ENCODE measurements at places on chromosomes 7 and 10. TPM values are rescaled to one million over a fixed set of nuclear protein-coding genes. Genes with fewer than 3 reads are reported as not detected.

Gene KLF14
- total RNA-seq: 0.11 TPM

Gene DIP2C
- total RNA-seq: 30.8 TPM

Gene PRKCQ
- total RNA-seq: 0.16 TPM

Gene TLX1
- not detected for total RNA-seq

Gene ELN
- 51.6 TPM for total RNA-seq

Gene MCM10
- 0.08 TPM for total RNA-seq

DNA sequence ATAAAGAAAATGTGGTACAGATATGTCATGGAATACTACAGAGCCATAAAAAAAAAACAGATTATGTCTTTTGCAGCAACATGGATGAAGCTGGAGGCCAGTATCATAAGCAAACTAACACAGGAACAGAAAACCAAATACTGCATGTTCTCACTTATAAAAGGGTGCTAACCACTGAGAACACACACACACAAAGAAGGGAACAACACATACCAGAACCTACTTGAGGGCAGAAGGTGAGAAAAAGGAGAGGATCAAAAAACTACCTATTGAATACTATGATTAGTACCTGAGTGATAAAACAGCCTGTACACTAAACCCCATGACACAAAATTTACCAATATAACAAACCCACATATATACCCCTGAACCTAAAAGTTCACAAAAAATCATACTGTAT is 144.6 kb downstream of the TPK1 start:
- H3K27me3 ChIP-seq: no peaks in the 10 kb centered on the region
- no peaks in the 10 kb centered on the region for H3K36me3 ChIP-seq
- no peaks in the 10 kb centered on the region for H3K4me1 ChIP-seq
- H3K27ac ChIP-seq: no peak overlapping the region

DNA sequence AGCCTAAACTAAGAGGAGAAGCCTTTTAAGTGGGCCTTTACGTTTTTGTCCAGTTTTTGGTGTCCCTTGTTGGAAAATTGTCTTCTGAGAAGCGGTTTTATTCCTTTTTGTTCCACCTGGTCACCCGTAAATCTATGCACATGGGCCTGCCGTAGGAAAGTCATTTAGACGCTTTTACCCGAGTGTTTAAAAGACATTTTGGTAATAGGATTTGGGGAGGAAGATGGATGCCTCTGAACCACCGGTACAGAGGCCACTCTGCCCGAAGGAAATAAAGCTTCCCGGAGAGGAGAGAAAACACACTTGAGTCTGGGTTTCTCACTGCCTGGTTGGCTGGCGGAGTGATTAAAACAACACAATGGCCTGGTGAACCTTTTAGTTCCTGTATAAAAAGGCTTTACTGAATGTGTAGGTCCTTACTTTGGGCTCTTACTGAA is 760 bp downstream of the THNSL1 start:
- peak overlapping the region; percentile 81 for H3K4me3 ChIP-seq
- H3K4me1 ChIP-seq: peaks cover 28% of the 10 kb centered on the region
- H3K36me3 ChIP-seq: no peaks in the 10 kb centered on the region
- no peaks in the 10 kb centered on the region for H3K27me3 ChIP-seq
- DNase-seq: no peak

DNA sequence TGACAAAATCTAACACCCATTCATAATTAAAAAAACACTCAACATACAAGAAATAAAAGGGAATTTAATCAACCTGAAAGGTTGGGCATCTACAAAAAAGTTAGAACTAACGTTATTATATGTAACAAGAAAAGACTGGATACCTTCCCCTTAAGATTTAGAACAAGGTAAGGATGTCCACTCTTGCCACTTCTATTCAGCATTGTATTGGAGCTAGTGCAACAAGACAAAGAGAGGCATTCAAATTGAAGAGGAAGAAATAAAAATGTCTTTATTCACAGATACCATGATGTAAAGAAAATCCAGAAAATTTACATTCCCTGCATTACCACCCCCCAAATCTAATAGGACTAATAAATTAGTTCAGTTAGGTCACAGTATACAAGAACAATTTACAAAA is 18.3 kb downstream of the FAM149B1 start:
- H3K36me3 ChIP-seq: peaks cover 24% of the 10 kb centered on the region
- no peaks in the 10 kb centered on the region for H3K27me3 ChIP-seq
- DNase-seq: no peak

- no peaks in the 10 kb centered on the region for H3K36me3 ChIP-seq
- DNase-seq: no peak
- H3K4me3 ChIP-seq: no peak overlapping the region
- H3K4me1 ChIP-seq: no peaks in the 10 kb centered on the region
Observed at GRCh38 chr7:97270280-97270679, 152.8 kb downstream of the SDHAF3 start.

DNA sequence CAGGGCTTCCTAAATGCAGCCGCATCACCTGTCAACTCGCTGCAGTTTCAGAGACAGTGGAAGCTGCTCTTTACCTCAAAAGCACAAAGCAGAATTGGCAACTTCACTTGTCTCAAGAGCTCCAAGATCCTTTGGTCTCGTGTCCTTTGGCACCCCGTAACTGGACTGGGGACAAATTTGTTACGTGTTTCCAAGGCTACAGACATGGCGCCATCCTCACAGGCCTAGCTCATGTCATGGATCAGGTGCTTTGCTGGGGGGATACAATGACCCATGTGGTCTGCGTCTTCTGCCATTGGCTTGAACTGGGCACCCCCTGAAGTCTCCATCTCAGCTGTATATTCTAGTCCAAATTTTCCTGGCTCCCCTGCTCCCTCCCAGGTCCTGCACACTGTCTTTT is 48.6 kb downstream of the CHST3 start:
- H3K27me3 ChIP-seq: no peaks in the 10 kb centered on the region
- H3K4me3 ChIP-seq: no peak overlapping the region
- H3K27ac ChIP-seq: peak overlapping the region; percentile 92
- H3K36me3 ChIP-seq: peaks cover 11% of the 10 kb centered on the region
- peaks cover 97% of the 10 kb centered on the region for H3K4me1 ChIP-seq

DNA sequence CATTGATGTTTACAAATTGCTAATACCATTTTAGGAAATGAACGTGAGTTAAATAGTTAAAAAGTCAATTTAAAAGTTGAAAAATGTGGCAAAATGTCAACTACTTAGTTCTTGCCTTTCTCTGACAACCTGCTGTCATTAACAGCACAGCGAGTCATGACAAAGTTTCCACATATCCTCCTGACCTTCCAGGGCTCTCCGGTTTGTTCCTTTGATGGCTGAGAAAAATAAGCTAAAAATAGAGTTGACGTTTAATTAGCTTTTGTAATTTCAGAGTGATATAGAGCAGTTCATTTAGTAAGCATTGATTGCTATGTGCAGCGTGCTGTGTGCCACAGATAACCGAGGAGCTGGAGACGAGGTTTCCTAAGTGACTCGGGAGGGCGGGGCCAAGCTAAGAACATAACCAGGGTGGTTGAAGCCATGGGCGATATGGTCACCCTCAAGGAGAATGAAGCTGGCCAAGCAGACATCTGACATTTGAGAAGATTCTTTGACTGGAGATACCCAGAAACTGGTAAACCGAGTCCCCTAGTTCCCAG is 47.9 kb downstream of the OGDH start:
- peak; percentile 55 for DNase-seq
- H3K27me3 ChIP-seq: no peaks in the 10 kb centered on the region
- H3K27ac ChIP-seq: peak overlapping the region; percentile 81
- peaks cover 40% of the 10 kb centered on the region for H3K4me1 ChIP-seq
- no peak overlapping the region for H3K4me3 ChIP-seq

- peak; percentile 14 for DNase-seq
- no peaks in the 10 kb centered on the region for H3K36me3 ChIP-seq
- no peak overlapping the region for H3K27ac ChIP-seq
- H3K4me1 ChIP-seq: peaks cover 53% of the 10 kb centered on the region
- peaks cover 81% of the 10 kb centered on the region for H3K27me3 ChIP-seq
Observed at GRCh38 chr10:27741173-27742091, 4.2 kb downstream of the MKX start.

DNA sequence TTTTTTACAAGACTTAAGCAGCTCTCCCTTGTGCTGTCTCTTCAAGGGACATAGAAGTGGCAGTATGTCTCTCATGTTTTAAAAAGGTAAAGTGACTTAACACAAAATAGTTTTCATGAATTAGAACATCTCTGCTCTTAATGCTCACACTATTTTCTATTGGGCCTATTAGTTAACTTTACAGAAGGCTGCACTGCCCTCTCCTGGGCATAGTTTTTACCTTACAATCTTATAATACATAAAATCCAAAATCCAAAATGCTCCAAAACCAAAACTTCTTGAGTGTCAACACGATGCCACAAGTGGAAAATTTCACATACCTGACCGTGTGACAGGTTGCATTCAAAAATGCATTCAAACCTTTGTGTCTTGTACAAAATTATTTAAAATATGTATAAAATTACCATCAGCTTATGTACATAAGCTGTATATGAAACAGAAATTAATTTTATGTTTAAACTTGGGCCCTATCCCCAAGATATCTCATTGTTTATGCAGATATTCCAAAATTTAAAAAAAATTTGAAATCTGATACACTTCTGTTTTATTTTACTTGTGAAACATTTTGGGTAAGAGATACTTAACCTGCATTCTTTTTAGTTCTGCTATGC is 25.8 kb downstream of the TES start:
- no peak overlapping the region for H3K27ac ChIP-seq
- H3K4me1 ChIP-seq: peaks cover 30% of the 10 kb centered on the region
- no peaks in the 10 kb centered on the region for H3K27me3 ChIP-seq
- peaks cover 3% of the 10 kb centered on the region for H3K36me3 ChIP-seq
- no peak for DNase-seq

DNA sequence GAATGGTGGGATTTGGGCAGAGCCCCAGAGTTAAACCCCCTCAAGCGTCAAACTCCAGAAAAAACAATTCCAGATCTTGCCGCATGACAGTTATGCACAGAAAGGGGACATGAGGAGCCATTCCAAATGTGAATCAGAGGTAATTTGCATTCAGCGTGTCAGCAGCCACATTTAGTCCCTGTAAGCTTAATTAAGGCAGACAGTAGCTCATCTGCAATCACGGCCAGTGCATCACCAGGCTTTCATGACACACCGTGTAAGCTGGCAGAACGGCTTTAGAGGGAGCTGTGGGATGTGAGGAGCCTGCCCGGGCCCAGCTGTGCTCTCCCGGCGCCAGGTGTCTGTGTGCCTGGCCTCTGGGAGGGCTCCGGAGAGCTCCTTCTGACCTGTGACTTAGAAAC is 18.7 kb upstream of the PRKAG2 start:
- no peak for DNase-seq
- no peak overlapping the region for H3K27ac ChIP-seq
- no peaks in the 10 kb centered on the region for H3K36me3 ChIP-seq
- H3K4me1 ChIP-seq: peaks cover 24% of the 10 kb centered on the region

DNA sequence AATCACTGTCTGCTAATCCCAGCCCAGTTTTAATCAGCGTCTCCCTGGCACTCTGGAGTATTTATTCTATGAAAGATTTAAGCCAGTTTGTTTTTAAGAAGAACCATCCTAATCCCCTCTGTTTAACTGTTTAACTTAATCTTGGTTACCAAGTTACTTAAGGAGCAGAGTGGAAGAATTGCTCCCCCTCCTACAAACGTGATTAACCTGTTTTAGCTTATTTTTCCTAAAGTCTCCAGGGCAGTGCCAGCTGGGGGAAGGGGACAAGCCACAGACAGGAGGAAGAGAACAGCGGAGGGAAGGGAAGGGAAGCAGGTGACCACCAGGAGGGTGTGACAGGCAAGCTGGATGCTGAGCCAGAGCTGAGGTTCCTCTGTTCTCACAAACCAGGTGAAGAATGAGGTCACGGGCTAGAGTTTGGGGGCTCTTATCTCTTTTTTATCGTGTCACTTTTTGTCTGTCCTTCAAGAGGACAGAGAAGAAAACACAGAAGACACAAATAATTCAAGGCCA is 1.7 kb downstream of the SLC13A4 start:
- H3K27me3 ChIP-seq: no peaks in the 10 kb centered on the region
- no peaks in the 10 kb centered on the region for H3K36me3 ChIP-seq
- no peak overlapping the region for H3K4me3 ChIP-seq
- H3K4me1 ChIP-seq: peaks cover 3% of the 10 kb centered on the region
- no peak for DNase-seq

GRCh38 chr10:32244421-32245207 is 102.3 kb downstream of the EPC1 start:
- no peaks in the 10 kb centered on the region for H3K27me3 ChIP-seq
- no peak for DNase-seq
- no peaks in the 10 kb centered on the region for H3K4me1 ChIP-seq
- no peak overlapping the region for H3K4me3 ChIP-seq

- no peaks in the 10 kb centered on the region for H3K36me3 ChIP-seq
- no peaks in the 10 kb centered on the region for H3K27me3 ChIP-seq
- H3K27ac ChIP-seq: no peak overlapping the region
- DNase-seq: no peak
Observed at GRCh38 chr10:110396284-110396651, 91.5 kb upstream of the SMNDC1 start.

DNA sequence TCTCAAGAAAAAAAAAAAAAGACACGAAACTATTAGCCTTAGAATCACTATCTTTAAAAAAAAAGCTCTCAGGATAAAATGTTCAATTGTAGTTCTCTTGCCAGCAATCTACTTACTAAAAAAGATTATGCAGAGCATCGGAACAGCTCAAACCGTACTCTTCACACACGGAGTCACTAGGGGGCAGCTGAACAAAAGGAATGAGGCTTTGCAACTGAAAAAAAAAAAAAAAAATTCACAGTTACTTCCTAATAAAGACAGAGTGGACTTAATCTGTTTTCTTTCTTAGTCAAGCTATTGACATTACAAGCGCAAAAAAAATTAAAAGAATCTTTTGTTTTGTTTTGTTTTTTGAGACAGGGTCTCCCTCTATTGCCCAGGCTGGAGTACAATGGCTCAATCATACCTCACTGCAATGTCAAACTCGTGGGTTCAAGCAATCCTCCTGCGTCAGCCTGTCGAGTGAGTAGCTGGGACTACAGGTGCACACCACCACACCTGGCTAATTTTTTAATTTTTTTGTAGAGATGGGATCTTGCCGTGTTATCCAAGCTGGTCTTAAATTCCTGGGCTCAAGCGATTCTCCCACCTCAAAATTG is 11.5 kb downstream of the PMS2 start:
- peak overlapping the region; percentile 2 for H3K27ac ChIP-seq
- peaks cover 83% of the 10 kb centered on the region for H3K36me3 ChIP-seq
- H3K27me3 ChIP-seq: no peaks in the 10 kb centered on the region
- H3K4me1 ChIP-seq: no peaks in the 10 kb centered on the region

- H3K36me3 ChIP-seq: no peaks in the 10 kb centered on the region
- no peak overlapping the region for H3K27ac ChIP-seq
- no peak overlapping the region for H3K4me3 ChIP-seq
- no peaks in the 10 kb centered on the region for H3K27me3 ChIP-seq
- DNase-seq: no peak
Observed at GRCh38 chr7:66036788-66037187, 38.8 kb upstream of the ASL start.

GRCh38 chr7:93949423-93949822 is 27.9 kb downstream of the GNG11 start:
- H3K36me3 ChIP-seq: no peaks in the 10 kb centered on the region
- H3K27me3 ChIP-seq: no peaks in the 10 kb centered on the region
- peak overlapping the region; percentile 13 for H3K27ac ChIP-seq

GRCh38 chr7:39360766-39361165 is 205.4 kb upstream of the YAE1 start:
- H3K36me3 ChIP-seq: no peaks in the 10 kb centered on the region
- H3K27me3 ChIP-seq: peaks cover 14% of the 10 kb centered on the region
- no peak overlapping the region for H3K27ac ChIP-seq
- no peak overlapping the region for H3K4me3 ChIP-seq

GRCh38 chr7:24498439-24498838 is 74.8 kb upstream of the PALS2 start:
- H3K4me1 ChIP-seq: no peaks in the 10 kb centered on the region
- H3K27me3 ChIP-seq: peaks cover 21% of the 10 kb centered on the region
- DNase-seq: no peak
- H3K27ac ChIP-seq: no peak overlapping the region
